ENCODE measurements at places on chromosomes 7 and 10. TPM values are rescaled to one million over a fixed set of nuclear protein-coding genes. Genes with fewer than 3 reads are reported as not detected.

GRCh38 chr10:13074563-13075451, 25.2 kb upstream of the OPTN start:
- DNase-seq = no peak

The ECHDC3 gene
- 21.2 TPM for total RNA-seq

The MICU1 gene
- 63.5 TPM for total RNA-seq

The KRIT1 gene
- 83.1 TPM for total RNA-seq

GRCh38 chr7:107815254-107815882, 12.3 kb upstream of the SLC26A3 start:
- DNase-seq = no peak

- no peak for DNase-seq
Measured at GRCh38 chr10:19730907-19731217, 85.4 kb upstream of the PLXDC2 start.

The MRLN gene
- not detected for total RNA-seq

DNA sequence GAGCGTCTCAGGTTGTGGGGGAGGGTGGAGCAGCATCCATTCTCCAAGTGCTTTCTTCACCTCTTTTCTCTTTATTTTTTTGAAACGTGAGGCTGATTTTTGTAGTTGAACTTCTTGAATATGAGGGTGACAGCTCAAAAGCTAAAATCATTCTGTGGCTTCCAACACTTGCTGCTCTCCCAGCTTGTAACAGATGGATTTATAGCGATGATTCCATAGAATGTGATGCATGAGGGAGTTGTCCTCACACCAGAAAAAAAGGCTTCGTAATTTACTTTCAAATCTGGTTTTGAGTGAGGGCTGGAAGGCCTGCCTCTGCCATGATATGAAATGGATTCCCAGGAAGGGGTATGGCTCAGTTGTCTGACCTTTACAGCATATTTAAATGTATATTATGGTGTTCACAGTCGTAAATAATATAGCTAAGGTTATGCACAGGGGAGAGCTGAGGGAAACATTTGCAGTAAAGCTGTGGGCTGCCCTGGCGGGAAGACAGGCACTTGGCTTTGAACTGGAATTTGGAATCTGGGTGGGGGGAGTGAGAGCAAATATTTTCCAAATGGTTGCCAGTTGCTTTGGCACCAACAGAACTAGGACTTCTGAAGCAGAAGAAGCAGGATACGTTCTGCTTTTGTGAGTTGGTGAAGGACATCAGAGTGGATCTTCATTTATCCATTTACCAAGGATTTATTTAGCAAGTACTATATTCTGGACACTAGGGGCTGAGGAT, 166.7 kb downstream of the SORCS3 start:
- DNase-seq = no peak

GRCh38 chr10:125284875-125285597, 124.7 kb upstream of the CTBP2 start:
- DNase-seq = no peak

DNA sequence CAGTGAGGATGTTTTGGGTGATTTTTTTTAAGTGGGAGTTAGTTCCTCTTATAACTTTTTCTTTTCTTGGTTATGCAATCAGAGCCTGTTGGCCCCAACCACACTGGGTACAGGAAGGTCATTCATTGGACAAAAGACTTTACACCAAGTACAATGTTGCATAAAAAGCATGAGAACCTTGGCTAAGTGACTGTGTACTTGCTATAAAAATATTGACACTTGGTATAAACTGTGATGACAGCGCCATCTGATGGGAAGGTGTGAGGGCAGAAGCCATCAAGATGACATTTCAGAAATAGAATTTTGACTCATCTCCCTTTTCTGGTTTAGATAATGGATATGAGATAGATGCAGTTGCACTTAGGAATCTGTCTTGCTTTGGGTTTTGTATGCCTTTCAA, 126.4 kb upstream of the CCDC6 start:
- DNase-seq = peak; percentile 11

DNA sequence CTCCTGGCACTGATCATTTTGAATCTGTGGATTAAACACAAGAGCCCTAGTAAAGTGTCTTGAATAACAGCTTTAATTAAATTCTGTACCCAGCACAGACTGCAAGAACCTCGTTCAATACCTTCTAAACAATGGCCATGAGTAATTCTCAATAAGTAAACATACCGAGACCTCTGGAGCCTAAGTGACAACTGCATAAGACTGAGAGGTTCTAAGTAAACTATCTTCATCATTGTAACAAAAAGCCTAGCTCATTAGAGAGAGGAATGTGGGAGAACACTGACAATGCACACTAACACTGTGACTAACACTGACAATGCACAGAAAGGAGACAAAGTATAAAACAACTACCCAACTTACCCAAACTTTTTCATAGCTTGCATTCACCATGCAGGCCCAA, 117.4 kb downstream of the ELAPOR2 start:
- DNase-seq = no peak

DNA sequence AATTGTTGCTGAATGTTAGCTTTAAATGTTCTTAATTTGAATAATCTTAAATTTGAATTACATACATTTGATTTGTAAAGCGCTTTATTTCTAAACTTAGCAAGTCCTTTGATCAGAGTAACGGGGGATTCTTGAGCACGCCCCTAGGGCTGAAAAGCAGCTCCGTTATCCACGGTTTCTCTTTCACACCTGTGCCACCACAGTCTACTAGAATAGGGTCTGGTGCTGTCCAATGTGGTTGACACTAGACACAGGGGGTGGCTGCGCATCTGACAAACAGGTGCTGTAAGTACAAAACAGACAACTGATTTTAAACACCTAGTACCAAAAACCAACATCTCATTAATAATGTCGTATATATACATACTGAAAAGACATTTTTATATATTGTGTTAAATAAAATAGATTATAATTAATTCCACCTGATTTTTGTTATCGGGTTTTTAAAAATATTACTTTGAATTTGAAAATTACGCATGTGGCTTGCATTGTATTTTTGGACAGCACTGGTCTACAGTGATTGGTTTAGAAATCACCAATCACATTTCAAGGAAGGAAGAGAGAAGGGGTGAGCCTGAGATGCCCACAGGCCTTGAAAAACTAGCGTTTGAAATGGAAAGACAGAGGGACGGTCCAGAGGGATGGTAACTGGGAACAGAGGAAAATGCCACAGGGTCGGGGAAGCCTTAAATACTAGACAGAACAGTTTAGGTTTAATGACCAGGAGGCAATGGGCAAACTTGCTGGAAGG, 7.3 kb downstream of the SEPHS1 start:
- DNase-seq = no peak

The ASB4 gene
- total RNA-seq = 0.14 TPM

DNA sequence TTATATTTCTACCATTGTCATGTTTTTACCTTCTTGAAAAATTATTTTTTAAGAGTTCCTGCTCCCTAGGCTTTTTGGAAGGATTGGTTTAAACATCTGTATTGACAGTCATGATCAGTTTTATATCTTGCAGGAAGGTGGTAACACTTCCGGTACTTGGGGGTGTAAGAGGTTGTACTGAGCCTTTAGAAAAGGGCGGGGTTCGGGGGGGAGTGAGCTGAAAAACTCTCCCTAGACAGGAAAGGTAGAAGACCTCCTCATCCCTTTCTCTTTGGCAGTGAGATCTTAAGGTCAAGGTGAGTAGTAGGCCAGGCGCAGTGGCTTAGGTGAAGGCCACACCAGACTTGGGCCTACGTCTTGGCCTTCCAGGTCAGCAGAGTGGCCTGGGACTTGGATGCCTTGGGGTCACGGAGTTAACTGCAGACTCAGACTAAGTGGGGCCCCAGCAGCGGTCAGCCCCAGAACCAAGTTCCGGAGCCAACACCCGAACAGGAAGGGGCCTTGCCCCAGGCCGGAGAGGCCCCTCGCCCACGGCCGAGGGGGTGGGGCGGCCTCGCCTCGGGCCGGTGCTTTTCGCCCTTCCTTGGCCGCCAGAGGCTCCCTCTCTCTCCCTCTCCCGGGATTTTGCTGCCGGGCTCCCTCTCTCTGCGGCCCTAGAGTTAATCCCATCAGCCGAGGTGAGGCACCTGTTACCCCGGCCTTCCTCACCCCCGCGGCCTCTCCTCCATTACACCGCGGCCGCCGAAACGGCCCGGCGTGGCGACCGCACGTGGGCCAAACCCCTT, at the start of gene PPP1R9A:
Gene PPP1R9A (plus strand): TSS at position 569 of the 785 bp plus-strand sequence. CDS start 2,520 bp downstream, outside the sequence.
- no peak for DNase-seq

GRCh38 chr10:3417096-3417495, 244.5 kb upstream of the PITRM1 start:
- no peak for DNase-seq

- no peak for DNase-seq
Measured at GRCh38 chr10:71708301-71708703, 11.3 kb downstream of the C10orf105 start.

The SCART1 gene
- 10.6 TPM for total RNA-seq

- DNase-seq = no peak
Measured at GRCh38 chr10:13690281-13690825, 103.6 kb downstream of the PRPF18 start.

The GPR85 gene
- total RNA-seq = 0.68 TPM

- DNase-seq = no peak
Measured at GRCh38 chr10:45495438-45496152, 121.6 kb downstream of the ALOX5 start.

DNA sequence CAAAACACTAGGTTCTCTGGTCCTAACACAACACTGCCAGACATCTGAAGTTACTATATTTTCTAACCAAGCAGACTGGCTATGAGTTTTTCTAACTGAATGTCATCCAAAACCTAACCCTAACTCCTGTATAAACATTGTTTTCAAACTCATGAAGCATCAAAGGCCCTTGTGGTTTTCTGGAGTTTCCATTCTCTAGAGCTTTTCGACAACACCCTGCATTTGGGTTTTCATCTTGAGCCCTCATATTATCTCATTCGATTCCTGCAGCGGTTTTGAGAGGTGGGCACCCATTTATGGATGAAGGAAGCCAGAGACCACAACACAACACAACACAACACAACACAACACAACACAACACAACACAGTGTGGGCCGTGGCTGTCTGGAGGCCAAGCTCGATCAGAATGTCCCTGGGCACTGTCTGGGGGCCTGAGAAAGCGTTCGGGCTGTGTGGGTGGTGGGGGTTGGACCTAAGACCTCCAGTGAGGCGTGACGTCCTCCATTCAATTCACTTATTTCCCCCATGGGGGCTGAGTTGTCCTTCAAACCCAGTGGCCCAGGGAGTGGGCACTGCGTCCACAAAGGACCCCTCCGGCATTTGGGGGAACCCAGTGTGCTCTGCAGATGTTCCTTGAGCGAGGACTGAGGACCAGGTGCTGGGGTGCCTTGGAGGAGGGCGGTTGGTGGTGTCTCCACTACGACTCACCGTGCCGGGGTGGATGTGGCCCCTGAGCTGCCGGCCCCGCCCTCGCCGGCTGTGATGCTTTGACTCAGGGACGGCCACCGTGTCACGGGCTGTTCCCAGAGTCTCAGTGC, 490.4 kb downstream of the DNAJB6 start:
- DNase-seq = no peak

Measured in thoracic aorta (tissue), 2 donors.